ENCODE measurements at places on chromosomes 2 and 18.

GRCh38 chr2:172168917-172169346 is 66.2 kb upstream of the DLX2 start:
- no peak for DNase-seq

DNA sequence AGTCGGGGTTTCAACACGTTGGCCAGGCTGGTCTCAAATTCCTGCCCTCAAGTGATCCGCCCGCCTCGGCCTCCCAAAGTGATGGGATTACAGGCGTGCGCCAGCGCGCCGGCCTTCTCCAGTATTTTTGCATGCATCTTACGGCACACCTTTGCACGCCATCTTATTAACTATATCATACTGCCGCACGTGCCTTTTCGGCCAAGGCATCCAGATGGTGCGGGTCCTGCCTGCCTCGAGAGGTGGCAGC is 765 bp upstream of the ING5 start:
- no peak for DNase-seq

- no peak for DNase-seq
Measured at GRCh38 chr18:79506191-79507075, 110.7 kb downstream of the NFATC1 start.

DNA sequence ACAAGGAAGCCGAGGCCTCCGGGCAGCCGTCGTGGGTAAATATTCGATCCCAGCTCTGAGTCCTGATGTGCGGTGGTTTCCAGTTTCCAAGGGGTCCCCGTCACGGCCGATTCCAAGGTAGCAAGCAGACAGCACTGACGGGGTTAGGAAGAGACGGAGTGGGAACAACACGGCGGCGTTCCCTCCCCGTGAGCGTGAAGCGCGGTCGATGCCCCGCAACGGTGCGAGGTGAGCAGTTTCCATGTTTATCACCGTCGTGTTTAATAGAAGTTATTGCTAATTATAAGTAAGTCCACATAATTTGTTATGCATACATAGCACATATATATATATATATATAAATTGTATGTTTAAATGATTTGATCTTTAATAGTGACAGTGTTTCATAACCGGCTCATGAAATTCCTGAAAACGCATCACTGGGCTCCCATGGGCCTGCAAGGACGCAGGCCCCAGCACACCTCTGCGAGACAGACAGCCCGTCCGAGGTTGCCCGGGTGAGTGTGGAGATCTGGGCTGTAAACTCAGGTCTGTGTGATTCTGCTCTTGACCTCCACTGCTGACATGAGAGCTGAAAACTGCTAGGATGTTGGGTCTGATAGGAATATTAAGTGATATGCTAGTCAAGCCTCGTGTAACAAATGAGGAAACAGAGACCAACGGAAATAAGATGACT is 243.5 kb upstream of the SALL3 start:
- DNase-seq: no peak

- no peak for DNase-seq
Measured at GRCh38 chr2:11467749-11468148, 1.8 kb upstream of the E2F6 start.

DNA sequence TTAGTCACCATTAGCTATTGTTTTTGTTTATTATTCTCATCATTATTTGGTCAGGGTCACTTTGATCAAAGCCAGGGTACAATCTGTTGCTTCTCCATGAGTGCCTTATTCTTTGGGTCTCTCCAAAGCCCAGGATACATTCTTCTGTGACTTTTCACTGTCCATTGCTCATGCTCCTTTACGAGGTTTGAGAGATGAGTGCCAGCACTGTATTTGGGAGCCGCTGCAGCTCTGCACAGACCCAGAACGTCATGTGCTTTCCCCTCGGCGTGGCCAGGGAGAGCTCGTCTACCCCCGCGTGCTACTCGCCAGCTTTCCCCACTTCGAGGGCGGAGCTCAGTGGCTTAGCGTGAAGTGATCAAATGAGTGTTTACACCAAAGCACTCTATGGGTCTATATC is 123.7 kb downstream of the COL6A3 start:
- no peak for DNase-seq

GRCh38 chr2:3458396-3459184 is 60.7 kb downstream of the ADI1 start:
- DNase-seq: no peak

- no peak for DNase-seq
Measured at GRCh38 chr2:45905632-45905958, 254.1 kb downstream of the PRKCE start.

GRCh38 chr2:65436824-65437221 is 4.4 kb upstream of the SPRED2 start:
- DNase-seq: no peak

GRCh38 chr18:54948350-54948837 is 10.9 kb downstream of the CCDC68 start:
- no peak for DNase-seq

DNA sequence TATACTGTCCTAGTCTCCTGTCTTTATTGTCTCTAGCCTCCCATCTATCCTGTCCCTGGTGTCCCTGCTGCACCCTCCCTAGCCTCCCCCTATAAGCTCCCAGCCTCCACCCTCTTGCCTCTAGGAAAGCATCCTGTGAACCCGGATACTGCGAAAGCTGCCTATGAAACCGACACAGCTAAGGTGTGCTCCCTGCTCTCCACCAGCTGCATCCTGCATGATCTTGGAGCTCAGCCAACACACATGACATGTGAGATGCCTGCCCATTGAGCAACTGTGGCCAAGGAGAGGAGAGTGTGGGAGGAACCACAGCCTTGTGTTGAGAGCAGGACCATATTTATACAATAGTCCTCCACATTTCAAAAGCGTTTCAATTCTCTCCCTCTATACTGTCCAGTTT is 187.1 kb downstream of the ZBTB7C start:
- no peak for DNase-seq

GRCh38 chr18:2442726-2443275 is 128.5 kb downstream of the METTL4 start:
- DNase-seq: no peak

- DNase-seq: no peak
Measured at GRCh38 chr18:53567929-53568574, 656.4 kb downstream of the MBD2 start.

DNA sequence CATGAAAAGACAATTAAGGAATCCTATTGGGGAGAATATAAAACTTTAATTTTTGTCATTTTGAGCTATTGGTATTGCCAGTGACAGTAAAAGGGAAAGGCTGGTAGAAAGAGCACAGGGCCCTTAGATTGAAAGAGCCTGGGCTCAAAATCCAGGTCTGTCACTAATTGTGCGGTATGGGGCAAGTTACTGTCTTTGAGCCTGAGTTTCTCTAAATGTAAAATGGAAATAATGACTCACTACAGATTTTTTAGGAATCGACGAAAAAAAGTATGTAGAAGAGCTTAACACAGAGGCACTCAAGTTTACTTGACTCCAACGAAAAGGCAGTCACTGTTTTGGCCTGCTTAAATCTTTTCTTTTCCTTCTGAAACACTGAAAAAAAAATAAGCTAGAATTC is 7.0 kb downstream of the NDUFV2 start:
- no peak for DNase-seq

GRCh38 chr18:49167084-49167483 is 216.3 kb upstream of the SMAD7 start:
- no peak for DNase-seq

GRCh38 chr2:92326-92725 is 46.0 kb upstream of the FAM110C start:
- no peak for DNase-seq

DNA sequence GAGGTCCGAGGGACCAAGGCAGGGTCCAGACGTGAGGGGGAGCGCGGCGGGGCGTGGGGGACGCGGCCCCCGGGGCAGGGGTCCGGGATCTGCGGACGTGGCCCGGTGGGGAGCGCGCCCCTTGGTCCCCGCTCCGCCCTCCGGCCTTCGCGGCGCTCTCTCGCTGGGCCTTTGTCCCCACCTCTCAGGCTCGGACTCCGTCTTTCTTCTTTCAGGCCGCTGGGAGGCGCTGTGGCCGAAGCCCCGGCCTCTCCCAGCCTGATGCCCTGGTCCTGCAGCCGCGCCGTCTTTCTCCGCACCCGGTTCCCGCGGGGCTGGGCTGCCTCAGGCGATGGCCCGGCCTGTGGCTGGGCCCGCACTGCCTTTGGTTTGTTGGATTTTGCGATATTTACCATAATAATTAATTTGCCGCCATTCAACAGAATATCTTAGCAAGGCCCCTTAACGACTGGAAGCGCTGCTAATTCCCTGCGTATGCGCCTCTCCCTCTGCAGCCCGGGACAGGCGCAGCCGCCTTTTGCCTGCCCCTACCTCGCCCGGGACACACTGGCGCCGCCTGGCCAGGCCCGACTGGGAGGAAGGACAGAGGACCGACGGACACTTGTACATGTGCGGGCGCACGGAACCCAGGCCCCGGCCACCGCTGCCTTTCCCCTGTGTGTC is 10.8 kb downstream of the SIX3 start:
- DNase-seq: no peak

- DNase-seq: no peak
Measured at GRCh38 chr2:144477957-144478311, 42.0 kb downstream of the ZEB2 start.

- no peak for DNase-seq
Measured at GRCh38 chr2:213787869-213788268, 503.6 kb downstream of the SPAG16 start.

GRCh38 chr18:36661999-36662398 is 166.8 kb downstream of the TPGS2 start:
- DNase-seq: no peak

DNA sequence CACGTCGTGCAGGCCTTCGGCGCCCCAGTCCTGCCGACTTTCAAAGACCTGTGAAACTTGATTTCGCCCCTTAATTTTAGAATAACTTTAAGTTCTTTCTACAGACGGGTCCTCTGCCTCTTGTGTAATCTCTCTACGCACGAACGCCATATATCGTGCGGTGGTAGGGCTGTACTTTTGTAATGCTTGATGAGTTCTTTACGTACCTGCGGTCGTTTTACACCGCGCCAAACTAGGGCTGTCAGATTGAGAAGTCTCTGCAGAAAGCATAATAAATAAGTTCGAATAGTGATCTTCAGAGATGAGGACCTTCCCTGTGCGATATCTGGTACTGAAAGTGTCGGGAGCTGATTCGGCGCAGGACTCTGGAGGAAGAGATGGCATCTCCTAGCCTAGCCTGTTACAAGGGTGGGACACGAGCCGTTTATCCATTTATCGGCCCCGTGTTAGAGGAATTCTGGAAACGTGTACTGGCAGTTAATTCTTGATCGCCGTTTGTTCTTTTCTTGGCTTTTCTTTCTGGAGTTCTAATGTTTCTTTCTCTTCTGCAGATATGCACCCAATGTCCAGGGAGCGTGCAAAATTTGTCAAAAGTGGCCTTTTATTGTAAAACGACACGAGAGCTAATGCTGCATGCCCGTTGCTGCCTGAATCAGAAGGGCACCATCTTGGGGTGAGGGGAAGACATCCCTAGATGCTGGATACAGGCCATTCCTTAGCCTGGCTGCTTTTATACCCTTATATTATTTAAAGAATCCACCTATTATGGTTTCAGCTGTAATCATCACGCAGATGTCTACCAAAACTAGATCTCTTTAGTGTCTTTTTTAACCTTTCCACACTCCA is 781 bp upstream of the SLC5A6 start:
- DNase-seq: no peak

- DNase-seq: no peak
Measured at GRCh38 chr2:213551526-213551925, 267.3 kb downstream of the SPAG16 start.

DNA sequence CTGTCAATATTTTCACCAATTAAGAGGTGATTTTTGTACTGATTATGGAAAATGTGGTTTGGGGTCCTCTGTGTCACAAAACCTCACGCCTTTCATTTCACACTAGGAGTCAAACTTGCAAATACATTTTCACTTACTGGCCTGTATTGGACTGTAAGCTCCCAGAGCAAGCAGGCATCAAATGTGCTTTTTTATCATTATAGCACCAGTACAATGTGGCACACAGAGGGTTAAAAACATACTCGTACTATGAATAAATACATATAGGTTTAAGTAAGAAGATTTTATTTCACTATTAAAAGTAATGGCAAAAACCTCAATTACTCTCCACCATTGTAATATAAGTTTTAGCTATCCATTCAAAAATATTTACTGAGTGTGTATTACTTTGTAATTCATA is 56.7 kb downstream of the ABCB11 start:
- DNase-seq: no peak

DNA sequence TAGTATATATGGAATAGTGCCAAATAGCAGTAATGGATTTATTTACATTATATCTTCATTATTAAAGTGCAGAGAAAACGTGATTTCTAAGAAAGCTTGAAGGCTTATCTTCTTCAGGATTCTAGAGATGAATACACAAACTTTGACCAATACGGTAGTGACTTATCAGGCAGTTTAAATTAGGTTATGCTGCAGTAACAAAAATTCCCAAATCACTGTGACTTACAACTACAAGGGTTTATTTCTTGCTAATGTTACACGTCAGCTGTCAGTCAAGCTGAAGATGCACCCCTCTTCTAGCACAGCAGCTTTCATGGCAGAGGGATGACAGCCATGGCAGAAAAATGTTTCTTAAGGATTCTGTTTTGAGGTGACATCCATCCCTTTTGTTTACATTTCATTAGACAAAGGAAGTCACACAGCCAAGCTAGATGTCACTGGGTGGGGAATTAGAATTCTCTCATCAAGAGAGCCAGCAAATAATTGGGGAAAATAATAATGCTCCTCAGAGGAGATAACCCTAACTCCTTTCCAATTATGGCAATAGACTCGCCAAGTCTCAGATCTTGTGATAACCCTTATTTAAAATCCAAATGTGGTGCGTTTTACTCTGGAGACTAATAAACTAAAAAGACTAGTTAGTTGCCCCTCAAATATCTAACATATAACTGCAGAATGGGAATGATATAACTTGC is 268.3 kb upstream of the CYP26B1 start:
- no peak for DNase-seq

GRCh38 chr2:231017231-231017598 is 20.1 kb upstream of the C2orf72 start:
- DNase-seq: no peak

DNA sequence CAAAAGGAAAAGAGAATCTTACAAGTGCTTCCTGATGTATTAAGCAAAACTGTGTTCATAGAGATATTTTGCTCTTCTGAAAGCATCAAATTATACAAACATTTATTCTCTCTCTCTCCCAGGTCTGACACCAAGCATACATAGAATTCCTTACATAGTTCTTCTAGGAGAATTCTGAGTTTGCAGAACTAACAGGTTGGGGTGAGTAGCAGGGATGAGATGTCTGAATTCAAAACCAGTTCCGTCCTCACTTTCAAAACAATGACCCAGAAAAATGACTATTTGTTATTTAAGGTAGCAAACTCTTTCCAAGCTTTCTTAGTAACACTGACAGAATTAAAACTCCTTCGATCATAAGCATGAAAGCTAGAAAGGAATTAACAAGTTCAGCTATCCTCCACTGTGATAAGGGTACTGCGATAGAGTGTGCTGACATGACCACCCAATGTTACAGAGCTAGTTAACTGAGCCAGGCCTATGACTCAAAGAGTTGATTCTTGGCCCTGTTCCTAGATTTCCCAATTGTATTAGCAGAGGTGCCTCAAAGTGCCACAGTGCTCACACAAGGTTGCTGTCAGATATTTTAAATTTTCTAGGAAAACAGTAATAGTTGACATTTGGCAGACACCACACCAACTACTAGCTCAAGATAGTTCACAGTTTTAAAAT is 85.8 kb upstream of the SETBP1 start:
- DNase-seq: no peak

- DNase-seq: no peak
Measured at GRCh38 chr2:170425281-170425751, 247.4 kb downstream of the MYO3B start.

Data from activated T-helper 1 cell treated with anti-CD3 and anti-CD28 coated beads, Interleukin-2, amount 50 U/mL, for 16 hours (primary cell).